ENCODE measurements at places on chromosomes 6 and 20. TPM values are rescaled to one million over a fixed set of nuclear protein-coding genes. Genes with fewer than 3 reads are reported as not detected.

The TMX4 gene
- 15.6 TPM for polyA plus RNA-seq

The GTSF1L gene
- polyA plus RNA-seq = not detected

The PRDM13 gene
- polyA plus RNA-seq = not detected

The SLC18B1 gene
- polyA plus RNA-seq = 10.2 TPM

The PAK5 gene
- not detected for polyA plus RNA-seq

The NNAT gene
- 59.6 TPM for polyA plus RNA-seq

The SLC22A1 gene
- polyA plus RNA-seq = 0.10 TPM

The IP6K3 gene
- polyA plus RNA-seq = 1.6 TPM

The TREM2 gene
- 0.11 TPM for polyA plus RNA-seq

The CENPB gene
- polyA plus RNA-seq = 29.7 TPM

The CDH26 gene
- polyA plus RNA-seq = 0.05 TPM

The COL11A2 gene
- polyA plus RNA-seq = 0.26 TPM

The PRR18 gene
- polyA plus RNA-seq = not detected

Measured in AG04450 (cell line).